Stimulated activated CD4-positive, alpha-beta T cell treated with anti-CD3 and anti-CD28 coated beads, TNF-alpha, amount 100 ng/mL, for 48 hours (primary cell): ENCODE measurements at places on chromosomes 13 and 19.

DNA sequence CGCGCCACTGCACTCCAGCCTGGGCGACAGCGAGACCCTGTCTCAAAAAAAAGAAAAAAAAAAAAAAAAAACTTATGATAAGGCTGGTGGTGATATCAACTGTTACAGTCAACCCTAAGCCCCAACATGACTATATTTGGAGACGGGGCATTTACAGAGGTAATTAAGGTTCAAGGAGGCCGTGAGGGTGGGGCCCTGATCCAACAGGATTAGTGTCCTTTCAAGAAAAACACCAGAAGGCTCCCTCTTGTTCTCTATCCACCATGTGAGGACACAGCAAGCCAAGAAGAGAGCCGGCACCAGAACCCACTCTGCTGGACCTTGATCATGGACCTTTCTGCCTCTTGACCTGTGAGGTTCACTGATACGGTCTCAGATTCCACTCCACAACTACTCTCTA is 14.1 kb downstream of the MIER2 start:
- DNase-seq = no peak

GRCh38 chr19:29503140-29503758 is 22.5 kb upstream of the VSTM2B start:
- DNase-seq = no peak

- DNase-seq = no peak
These were observed 9.1 kb downstream of the MYDGF start for GRCh38 chr19:4660993-4661392.

- DNase-seq = no peak
These were observed 172.2 kb downstream of the KCNRG start for GRCh38 chr13:50187352-50188029.

GRCh38 chr19:17035842-17036424 is 9.3 kb upstream of the CPAMD8 start:
- DNase-seq = no peak

DNA sequence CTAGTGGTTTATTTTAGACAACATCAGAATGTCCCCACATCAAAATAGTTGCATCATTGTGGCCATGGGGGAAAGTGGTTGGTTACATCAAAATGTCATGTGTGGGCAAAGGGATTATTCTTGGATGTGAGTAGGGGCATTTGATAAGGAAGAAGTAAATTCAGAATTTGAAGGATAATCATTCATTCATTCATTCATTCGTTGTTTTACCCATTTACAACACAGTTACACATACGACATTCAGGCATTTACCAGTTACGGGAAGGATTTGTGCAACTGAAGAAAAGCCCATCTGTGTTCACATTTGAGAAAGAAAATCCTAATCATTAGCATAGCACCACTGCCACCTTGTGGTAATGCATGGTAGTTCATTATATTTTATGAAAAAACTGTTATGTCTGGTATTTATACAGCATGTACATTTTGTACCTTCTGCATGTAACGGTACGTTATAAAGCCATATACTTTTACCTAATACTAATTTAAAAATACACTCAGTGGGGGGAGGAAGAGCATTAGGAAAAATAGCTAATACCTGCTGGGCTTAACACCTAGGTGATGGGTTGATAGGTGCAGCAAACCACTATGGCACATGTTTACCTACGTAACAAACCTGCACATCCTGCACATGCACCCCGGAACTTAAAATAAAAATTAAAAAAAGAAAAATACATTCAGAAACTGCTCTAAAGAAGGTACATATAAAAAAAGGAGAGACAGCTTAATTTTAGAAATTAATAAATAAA is 62.1 kb downstream of the DGKH start:
- peak; percentile 37 for DNase-seq

- DNase-seq = no peak
These were observed 11.3 kb upstream of the CACNG8 start for GRCh38 chr19:53951436-53951835.

DNA sequence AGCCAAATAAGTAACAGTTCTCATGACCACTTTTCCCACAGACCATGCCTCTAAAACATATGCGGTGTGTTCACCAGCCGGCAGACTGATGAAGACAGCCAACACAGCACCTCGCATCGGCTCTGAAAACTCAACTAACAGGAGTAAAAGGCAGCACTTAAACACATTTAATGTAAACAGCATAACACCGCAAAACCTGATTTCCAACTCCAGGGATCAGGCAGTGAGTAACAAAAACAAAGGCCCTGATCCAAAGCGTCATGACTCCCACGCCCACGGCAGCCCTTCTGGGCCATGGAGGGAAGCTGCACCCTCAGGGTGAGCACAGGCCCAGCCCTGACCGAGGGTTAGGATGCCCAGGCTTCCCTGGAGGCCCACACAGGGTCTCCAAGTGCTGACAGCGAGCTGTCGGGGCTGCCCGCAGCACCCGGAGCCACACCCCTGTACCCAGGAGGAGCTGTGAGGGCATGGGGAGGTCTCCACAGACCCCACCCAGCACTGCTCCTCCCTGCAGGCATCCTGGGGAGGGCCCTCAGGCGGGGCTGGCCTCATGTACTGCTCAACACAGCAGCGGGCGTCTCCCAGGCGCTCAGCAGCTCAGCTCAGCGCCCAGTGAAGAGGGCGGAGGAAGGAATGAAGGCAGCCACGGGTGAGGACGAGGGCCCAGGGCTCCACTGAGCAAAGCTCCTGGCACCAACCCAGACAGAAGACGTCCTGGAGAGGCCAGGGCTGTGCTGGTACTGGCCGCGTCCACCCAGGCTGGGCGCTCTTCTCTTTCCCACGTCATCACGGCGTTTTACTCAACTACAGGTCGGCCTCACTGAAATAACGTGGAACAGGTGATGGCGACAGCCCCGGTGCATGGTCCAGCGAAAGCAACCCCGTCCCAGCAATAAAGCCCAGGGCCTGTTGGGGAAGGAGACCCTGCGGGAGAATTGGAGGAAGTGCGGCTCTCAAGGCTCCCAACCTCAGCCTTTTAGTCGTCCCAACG is 53.7 kb downstream of the RASA3 start:
- no peak for DNase-seq

- DNase-seq = no peak
These were observed 2.9 kb downstream of the NOTCH3 start for GRCh38 chr19:15197942-15198341.

GRCh38 chr13:23455401-23456185 is 22.1 kb upstream of the SACS start:
- no peak for DNase-seq

- DNase-seq = no peak
These were observed 117.7 kb downstream of the LHFPL6 start for GRCh38 chr13:39485314-39485700.

DNA sequence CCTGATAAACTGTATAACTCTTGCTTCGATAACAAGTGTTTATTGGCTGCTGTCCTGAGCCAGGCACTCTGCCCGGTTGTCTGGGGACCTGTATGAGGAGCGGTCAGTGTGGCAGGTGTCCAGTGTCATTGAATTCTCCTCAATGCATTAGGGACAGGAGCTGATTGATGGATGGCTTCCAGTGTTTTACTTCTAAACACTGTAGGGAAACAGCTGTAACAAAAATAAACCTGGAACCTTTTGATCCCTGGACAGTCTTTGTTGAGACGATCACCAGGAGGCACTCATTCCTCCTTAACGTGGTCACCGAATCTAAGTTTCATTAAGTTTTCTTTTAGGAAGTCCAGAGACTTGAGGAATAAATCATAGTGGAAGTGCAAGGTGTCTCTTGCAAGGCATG is 17.9 kb downstream of the UBAC2 start:
- no peak for DNase-seq

- DNase-seq = no peak
These were observed 167.5 kb downstream of the URI1 start for GRCh38 chr19:30109565-30109964.

DNA sequence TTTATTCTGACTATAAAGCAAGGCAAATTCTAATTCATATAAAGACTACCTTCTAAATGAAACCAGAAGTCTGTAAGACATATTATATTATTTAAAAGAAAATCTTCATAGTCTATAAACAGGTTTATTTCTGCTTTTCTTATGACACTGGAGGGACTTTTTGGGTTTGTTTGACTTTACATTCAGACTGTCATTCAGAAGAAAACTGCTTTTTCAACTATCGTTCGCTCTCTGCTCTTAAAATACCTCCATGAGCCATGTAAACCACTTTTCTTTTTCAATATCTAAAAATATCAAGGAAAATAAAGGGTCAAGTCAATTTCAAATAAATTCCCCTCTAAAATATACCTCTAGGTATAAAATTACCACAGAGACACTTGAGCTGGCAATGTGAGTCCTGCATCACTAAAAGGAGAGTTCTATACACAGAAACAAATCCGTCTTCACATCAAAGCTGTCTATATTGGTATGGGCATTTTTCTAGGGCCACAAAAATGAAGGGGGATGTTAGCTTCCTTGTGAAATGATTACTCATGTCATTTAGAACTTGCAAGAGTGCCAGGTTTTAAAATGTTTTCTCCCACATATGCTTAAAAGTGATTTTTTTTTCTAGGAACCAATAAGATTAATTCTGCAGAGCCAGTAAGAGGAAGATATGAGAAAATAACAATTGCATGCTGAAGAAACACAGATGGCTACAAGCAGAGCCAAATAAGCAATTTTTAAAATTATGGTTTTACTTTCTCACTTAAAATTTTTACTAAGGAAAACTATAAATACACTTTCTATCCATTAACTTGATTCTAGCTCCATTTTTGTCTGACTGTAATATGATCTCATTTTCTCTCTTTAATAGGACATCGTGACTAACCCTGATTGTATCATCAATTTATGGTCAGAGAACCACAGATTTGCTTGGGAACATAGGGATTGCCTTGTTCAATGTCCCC is 181.8 kb downstream of the TBC1D4 start:
- DNase-seq = no peak

DNA sequence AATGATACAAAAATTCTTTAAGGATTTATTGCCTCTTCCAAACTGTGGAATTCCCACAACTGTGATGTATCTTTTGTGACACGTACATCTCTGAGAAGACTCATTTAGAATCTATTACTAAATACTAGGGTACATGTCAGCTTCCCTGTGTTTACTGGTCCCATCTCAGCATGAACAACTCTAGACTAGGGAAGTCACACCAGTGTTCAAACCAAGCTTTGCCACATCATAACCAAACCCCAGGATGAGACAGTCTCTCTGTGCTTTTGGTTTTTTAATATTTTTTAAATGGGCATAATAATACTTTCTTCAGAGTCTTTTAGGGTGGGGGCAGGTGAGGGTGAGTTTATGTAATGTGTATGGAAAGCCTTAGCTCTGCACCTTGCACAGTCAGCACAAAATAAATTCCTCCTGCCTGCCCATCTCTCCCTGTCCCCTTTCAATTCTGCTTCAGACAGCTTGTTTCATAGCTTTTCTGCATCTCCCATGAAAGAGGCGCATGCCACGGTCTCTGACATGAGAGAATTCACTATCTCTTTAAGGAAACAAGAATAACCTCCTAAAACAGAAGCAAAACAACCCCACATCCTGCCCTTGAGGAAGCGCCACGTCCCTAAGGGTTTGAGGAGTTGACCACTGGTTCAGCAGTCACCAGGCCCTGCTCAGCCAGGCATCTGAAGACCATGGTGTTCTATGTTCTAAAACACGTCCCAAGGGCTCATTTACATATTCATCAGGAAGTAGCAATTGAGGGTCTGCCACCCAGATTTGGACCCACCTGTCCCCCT is 174.5 kb downstream of the USP12 start:
- no peak for DNase-seq

DNA sequence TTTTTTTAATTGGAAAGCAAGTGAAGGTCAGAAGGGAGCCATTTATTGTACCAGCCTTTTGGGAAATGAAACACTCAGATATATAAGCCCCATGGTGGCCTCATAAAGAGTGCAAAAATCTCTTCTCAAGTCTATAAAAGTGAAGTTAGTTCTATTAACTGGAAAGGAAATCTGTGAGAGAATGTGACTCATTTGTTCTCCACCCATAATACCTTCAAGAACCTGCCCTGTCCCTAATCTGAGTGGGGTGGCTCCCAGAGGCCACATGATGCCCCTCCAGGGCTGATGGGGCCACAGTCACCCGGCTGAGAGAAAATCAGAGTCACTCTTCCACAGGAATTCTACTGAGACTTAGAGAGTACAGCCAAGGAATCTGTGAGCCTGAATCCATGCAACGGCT is 65.8 kb upstream of the SERP2 start:
- no peak for DNase-seq

DNA sequence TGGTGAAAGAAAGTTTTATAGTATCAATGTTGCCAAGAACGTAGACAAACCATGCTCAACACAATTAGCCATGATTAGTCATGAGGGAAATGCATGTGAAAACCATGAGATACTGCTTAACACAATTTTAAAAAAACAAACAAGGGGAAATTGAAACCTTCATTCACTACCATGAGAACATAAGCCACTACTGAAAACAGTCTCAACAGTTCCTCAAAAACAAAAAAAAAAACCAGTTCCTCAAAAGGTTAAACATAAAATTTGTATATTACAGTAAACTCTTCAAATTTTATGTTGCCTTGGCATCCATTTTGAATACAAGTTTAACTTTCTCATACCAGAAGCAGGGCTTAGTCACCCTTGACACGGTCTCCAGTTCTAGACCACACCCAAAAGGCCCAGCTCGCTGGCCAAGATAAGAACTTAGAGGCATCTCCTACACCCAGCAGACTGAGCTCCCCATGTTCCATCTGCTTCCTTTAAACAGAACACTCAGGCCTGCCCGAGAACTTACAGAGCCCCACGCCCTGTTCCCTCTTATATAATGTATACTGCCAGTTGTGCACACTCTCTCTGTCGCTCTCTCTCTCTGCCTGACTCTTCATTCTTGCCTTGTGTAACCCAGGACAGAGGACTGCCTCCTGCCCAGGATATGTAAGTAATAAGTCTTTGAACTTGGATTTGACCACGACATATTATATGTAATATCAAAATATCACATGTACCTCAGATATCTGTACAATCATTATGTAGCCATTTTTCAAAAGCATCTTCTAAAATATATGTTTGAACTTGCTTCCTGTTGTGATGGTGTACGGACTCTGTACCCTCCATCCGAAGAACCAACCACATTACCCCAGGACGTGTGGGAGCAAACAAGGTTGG is 67.4 kb downstream of the STK24 start:
- peak; percentile 37 for DNase-seq

- DNase-seq = no peak
These were observed 37.6 kb downstream of the ZNRF4 start for GRCh38 chr19:5492635-5493409.

DNA sequence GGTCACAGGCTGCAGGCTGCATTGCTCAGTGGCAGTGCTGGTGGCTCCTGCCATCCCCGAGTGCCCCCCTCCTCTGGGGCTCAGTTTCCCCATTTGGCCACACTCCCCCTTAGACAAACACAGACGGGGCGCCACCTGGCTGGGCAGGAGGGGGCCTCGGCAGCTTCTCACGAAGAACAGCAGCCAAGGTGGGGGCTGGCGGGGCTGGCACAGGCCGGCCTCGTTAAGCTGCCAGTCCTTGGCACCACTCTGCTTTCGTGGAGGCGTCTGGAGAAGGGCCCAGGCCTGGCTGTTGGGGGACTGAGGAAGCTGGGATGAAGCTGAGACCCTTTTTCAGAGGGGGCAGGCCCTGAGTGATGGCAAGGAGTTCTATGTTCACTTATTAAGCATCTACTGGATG is 3.7 kb upstream of the ZNRF4 start:
- no peak for DNase-seq
